ENCODE measurements at places on chromosomes 13 and 19.

DNA sequence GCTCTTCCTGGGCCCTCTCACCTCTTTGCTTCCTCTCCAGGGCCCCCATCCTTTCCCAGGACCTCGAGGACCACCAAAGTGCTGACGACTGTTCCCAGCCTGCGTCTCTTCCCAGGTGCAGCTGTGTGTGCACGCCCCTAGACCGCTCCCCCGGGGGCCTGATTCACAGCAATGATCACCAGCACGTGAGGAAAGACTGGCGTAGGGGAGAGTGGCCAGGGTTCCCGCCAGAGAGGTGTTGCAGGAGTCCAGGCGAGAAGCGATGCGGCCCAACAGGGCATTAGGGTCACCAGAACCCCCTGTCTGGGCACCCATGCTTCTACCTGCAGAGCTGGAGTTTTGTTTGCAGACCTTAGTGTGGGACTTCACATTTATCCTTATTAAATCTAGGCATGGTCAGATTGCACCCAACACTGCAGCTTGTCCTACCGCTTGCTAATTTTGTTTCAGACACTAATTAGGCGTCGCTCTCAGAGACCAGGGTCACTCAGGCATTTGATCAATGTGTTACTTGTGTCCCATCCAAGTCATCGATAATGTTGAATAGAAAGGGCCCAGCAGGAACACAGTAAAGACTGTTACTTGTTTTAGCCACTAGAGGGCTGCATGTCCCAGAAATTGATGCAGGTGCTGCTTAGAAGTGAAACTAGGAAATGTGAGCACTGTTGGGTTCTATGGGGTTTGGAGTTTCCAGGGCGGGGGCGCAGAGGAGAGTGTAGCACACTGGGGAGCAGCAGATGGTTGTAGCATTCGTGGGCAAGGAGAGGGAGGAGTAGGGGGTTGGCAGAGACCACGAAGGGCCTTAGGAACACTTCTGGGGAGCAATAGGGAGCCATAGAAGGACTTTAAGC is 53.2 kb downstream of the CDADC1 start:
- DNase-seq, result peak; percentile 65

DNA sequence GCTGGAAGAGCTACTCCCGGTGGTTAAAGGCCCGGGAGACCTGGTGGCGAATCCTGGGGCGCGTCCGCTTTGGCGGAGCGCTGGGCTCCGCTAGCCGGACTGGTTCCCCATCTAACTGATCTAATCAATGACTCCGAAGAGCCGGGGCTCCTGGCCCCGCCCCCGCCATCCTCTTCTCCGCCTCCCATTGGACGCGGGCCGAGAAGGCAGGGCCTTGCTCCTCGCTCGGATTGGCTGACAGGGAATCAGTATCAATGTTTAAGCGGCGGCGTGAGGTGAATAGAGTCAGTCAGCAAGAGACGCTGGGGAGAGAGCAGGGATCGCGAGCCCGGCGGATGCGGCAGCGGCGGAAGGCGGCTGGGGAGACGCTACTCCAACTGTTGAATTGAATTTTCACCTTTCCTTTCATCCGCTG is 1.7 kb upstream of the PCDH17 start:
- DNase-seq, result peak; percentile 85

DNA sequence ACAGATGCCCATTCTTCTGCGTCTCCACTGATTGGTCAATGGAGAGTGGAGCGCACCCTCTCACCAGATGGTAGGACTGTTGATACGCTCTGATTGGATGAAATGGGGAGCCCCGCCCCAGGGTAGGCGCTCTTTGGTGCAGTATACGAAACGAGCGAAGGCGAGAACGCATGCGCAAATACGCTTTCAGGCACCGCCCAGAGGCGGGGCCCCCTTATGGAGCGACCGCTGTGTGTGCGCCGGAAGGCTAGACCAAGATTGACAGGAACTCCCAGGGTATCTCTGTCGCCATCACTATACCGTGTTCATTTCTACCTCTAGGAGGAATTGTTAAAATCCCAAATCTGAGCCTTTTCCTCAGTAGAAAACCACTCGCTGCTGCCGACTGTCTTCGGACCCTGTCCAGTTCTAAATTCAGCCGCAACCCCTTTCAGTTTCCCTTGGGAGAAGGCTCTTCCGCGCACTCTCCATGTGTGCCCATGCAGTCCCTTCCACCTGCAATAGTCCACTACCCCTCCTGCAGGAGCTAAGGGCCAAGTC is 720 bp upstream of the HNRNPL start:
- DNase-seq, result no peak

DNA sequence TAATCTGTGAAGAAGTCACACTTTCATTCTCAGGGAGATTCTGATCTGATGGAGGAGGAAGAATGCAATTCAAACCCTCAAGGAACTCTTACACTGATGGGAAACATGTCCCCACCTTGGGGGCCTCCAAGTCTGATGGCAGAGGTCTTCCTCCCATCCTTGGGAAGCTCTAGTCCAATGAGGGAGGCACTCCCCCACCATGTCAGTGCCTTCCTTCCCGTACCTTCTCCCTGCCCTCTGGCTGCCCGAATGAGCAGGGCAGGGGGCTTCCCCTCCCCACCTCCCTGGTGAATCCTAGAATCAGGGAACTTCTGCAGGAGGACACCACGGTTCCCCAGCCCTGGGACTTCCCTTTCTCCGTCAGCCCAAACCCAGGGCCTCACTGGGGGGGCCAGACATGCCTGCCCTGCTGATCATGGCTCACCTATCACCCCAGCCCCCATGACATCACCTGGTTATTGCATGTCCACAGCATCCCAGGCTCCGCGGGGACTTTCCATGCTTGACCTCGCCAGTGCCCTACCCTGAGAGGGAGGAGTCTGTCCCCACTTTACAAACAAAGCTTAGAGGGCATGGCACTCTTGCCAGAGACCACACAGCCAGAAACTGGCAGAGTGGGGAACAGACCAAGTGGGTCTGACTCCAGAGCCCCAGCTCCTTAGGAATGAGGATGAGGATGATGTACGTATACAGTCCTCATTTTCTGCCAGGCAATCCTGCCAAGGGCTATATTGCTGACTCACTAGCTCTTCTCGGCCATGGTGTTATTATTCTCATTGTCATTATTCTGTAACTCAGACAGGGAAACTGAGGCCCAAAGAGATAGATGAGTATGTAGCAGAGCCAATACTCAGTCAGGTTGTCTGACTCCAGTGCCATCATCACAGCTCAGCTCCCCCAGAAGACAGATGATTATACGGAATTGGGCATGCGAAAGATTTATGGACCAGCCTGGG is 9.6 kb upstream of the BCL3 start:
- no peak for DNase-seq

DNA sequence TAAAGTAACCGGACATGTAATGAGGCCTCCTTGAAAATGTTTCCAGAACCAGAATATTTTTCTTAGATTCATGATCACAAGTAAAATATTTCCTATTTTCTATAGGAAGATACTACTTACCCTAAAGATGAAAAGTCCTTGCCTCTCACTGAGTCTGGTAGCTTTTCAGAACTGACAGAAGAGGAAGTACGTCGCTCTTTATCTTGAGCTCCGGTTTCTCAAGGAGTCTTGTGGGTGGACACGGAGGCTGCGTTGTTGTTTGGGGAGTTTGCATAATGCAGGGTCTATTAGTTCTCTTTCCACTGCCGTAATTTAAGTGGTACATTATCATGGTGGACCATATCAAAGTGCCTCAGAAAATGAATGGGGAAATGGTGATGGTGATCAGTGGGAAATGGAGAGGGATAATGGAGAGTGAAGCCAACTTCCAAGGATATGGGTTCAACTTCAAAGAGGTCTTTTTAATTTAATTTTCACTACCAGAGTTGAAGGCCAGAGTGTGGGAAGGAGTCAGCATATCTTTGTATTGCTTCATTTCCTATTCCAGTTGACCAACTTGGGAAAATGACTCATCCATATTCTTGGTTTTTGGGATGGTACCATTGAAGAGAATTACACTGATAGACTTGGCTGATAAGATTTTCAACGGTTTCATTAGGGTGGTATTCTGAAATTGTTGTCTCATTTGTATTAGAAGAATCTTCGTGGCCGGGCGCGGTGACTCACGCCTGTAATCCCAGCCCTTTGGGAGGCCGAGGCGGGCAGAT is 23.4 kb downstream of the MBD3L2B start:
- DNase-seq, result no peak

DNA sequence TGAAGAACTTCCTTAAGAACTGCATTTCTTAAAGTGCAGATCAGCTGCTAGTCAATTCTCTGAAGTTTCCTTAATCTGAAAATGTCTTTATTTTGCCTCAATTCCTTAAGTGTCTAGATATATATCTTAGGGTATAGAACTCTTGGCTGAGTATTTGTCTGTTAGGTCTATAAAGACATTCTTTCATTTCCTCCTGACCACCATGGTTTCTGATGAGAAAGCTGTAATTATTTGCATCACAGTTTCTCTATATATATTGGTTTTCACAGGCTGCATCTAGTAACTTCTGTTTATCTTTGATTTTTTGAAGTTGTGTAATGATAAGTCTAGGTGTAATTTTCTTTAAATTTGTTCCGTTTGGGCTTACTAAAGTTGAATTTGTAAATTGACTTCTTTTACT is 15.2 kb downstream of the NDFIP2 start:
- DNase-seq, result no peak

- peak; percentile 88 for DNase-seq
Measured at GRCh38 chr19:2722541-2723344, 1.6 kb upstream of the DIRAS1 start.

DNA sequence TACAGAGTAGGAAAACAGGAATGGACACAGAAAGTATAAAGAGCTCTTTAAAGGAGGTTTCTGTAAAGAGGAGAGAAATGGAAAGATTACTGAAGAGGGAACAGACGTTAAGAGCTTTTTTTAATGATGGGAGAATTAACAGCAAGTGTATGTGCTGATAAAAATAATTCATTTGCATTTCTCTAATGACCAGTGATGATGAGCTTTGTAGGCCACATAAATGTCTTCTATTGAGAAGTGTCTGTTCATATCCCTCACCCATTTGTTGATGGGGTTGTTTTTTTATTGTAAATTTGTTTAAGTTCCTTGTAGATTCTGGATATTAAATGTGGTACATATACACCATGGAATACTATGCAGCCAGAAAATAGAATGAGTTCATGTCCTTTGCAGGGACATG is 40.0 kb downstream of the MYO16 start:
- no peak for DNase-seq

- no peak for DNase-seq
Measured at GRCh38 chr19:6608940-6609339, 18.0 kb upstream of the CD70 start.

- no peak for DNase-seq
Measured at GRCh38 chr19:19262190-19263057, 10.7 kb downstream of the TM6SF2 start.

DNA sequence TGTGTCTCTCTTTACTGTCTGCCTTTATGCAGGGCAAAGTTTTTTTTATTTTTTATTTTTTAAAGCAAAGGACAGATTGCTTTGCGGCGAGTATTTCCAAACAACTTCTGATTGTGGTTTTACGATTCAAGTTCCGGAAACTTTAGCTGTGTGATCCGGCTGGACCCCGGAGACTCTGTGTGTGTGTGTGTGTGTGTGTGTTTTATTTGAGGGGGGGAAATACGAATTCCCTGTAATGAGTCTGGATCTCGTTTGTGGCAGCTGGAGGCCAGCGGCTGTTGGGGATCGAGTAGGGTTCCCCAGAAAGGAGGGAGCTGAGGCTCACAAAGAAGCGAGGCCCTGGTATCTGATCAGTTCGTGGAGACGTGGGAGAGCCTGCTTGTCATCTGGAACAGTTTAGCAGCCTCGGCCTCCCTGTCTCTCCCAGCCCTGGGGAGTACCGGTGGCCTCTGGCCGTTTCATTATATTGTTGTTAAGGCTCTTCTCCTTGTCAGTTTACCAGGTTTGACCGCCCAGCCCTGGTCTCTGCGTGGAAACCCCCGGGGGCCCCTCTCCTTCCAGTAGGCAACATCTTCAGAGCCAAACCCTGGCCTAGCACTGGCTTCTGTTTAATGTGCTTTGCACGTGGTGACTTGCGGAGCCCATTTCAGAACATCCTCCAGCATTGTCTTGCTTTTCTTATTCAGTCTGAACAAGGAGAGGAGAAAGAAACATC is 1.3 kb downstream of the FARP1 start:
- no peak for DNase-seq

GRCh38 chr19:50315773-50316448 is 13.3 kb downstream of the KCNC3 start:
- peak; percentile 72 for DNase-seq

GRCh38 chr13:46527237-46527636 is 25.7 kb upstream of the LRCH1 start:
- DNase-seq, result no peak

GRCh38 chr19:15109768-15110417 is 2.7 kb downstream of the SYDE1 start:
- DNase-seq, result no peak

GRCh38 chr19:27773318-27774094 is 1439.4 kb downstream of the UQCRFS1 start:
- no peak for DNase-seq

DNA sequence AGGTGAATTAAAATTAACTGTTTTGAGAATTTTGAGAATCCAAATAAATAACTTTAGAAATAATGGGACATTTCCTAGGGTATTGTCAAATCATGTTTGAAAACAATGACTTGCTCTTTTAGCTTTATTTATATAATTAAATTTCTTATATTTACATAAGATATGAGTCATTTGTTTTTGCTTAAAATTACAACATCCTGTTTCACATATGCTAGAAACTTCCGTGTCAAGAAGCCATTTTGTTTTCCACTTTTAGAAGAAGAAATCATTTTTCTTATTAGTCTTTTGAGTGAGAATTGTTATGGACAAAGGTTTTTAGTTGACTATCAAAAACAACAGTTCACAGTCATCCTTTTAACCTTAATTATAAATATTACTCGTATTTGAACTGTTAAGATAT is 48.2 kb downstream of the DPY19L3 start:
- DNase-seq, result no peak

GRCh38 chr19:2136796-2137195 is 14.6 kb downstream of the AP3D1 start:
- DNase-seq, result no peak

- no peak for DNase-seq
Measured at GRCh38 chr13:75356421-75356820, 125.5 kb downstream of the TBC1D4 start.

DNA sequence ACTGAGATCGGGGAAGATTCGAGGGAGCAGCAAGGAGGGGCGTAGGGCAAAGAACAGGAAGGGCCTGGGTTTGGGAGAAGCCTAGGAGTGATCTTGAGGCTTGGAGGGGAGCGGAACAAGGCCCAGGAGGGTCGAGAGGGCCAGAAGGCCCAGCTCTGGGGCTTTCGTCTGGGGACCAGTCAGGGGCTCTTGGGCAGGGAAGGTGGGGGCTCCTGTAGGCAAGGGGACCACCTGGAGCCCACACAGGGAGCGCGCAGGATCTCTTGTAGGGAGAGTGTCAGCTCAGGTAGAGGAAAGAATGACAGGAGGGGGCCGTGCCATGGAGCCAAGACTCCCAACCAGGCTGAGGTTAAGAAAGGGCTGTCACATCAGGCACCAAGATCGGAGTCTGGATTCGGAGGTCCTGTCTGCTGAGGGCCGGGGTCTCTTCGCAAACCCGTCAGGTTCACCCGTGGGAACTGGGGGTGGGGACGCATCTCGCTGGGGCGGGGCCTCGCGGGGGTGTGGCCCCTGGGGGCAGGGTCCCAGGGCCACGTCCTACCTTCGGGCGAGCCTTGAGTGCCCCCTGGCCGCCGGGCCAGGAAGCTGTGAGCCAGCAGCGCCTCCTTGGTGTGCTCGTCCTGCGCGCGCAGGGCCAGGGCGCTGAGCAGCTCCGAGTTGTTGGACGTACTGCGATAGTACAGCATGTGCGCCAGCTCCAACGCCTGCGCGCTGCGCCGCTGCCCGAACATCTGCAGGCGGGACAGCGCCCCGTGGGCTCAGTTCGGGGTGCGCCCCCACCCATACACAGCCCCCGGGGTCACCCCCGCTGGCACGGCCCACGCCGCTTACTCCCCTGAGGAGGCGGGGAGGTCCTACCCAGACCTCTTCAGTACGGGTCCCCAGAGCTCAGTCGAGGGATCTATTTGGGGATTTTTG is 8.4 kb downstream of the EMP3 start:
- DNase-seq, result no peak

GRCh38 chr13:85631801-85632200 is 167.4 kb downstream of the SLITRK6 start:
- DNase-seq, result no peak

All from cerebellum (tissue), 4 donors.